ENCODE measurements at places on chromosomes 11 and 22.
A peak's percentile ranks its signal among the peaks of the same experiment; 100 is the strongest.

GRCh38 chr11:60711276-60711675 lies 11.9 kb downstream of the MS4A8 start:
- DNase-seq = no peak

GRCh38 chr11:8928205-8928604 lies 4.5 kb downstream of the C11orf16 start:
- no peak for DNase-seq

DNA sequence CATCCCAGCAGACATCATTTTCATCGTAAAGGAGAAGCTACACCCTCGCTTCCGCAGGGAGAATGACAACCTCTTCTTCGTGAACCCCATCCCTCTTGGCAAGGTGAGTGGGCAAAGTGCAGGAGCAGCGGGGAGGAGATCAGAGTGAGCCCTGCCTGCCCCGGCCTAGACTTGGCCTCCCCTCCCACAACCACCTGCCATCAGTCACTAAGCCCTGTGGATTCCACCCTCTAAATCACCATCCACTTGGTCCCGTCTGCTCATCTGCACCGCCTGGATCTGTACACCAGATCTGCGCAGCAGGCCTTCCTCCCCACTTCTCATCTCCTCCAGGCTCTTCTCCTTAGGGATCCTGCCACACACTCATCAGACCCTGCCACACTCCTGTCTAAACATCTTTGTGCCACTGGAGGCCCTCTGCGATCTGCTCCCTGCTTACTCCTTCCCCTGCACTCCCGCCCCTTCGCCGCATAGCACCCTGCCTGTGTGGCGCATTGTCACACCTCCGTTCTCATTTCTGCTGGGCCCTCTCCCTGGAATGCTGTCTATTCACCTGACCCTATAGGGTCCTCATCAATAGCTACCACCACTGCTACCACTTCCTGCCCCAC lies 14.2 kb downstream of the UCP2 start:
- no peak for DNase-seq

GRCh38 chr11:61814958-61815789 lies 1.6 kb downstream of the FADS1 start:
- DNase-seq = peak; percentile 77

GRCh38 chr11:76453248-76453647 lies 8.4 kb downstream of the EMSY start:
- no peak for DNase-seq

DNA sequence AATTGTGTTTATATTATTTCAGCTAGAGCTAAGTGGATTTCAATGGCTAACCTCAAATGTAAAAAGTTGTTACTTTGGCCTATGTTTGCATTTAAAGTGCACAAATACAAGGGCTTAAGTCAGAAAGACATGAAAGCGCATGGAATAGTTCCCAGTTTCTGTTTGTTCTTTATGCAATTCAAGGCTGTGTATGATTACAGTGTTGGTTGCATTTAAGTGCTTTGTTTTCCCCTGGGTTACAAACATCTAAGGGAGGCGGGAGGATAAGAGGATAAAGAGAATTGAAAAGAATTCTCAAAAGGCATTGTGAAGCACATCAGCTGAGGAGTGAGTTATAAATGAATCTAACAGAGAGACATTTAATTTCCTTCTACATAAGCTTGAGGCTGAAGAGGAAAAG lies 453.4 kb downstream of the NTM start:
- no peak for DNase-seq

DNA sequence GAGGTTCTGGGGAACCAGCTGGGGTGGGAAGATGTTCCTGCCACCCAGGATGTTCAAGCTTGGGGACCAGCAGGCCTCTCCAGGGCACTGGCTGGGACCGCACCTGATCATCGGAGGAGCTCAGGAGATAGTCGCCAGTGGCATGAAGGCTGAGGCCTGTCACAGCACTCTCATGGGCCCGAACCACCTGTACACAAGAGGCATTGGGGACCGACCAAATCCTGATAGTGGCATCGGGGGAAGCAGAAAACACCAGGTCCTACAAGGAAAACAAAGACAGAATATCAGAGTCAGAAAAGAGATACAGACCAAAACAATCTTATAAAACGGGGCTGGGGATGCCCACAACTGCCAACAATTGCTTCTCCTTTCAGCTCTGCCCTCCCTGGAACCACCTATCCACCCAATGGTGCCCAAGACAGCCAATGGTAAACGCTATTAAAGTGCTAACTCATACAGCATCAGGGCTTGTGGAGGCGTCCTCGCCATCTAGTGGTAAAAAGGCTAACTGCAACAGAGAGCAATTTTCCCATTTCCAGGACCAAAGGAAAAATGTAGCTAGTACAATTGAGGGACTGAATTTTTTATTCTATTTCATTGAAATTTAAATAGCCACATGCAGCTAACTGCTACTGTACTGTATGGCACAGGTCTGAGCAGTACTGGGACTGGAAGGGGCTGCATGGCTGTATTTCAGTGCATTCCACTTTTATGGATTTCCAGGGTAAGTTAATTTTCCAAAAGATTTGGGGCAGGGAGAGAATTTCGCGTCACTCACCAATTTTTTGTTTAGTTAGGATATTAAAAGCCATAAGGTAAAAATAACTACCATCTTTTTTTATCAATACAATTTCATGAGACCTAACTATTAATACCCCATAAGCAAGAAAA lies 7.1 kb downstream of the PRPF19 start:
- no peak for DNase-seq

GRCh38 chr11:18392434-18393321 lies 1.7 kb upstream of the LDHA start:
- DNase-seq = no peak

DNA sequence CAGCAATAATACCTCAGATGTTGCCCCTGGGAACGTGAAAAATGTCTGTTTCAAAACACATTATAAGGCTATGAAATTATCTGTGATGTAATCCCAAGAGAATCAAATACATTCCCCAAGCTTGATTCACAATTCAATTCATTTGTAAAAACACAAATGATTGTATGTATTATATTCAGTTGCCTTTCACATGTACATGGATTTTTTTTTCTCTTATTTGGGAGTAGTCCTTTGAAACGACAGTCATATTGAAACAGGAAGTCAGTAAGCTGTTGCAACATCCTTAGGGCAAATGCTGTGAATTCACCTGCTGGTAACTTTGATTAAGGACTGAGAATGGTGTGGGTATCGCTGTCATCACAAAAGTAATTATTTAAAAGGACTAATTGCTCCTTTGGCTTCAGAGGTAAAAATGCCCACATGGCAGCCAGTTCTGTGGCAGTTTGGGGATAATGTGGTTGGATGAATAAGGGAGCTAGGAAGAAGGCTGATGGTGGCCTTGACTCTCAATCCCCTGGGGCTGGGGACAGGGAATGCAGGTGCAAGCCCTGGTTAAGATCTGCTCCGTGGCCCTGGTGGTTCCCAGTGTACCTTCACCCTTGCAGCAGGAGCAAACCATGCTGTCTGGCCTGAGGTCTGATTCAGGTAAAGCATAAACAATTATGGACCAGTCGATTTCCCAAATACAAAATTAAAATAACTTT lies 13.2 kb downstream of the EHF start:
- DNase-seq = no peak

GRCh38 chr11:75341612-75342011 lies 9.8 kb downstream of the ARRB1 start:
- no peak for DNase-seq

DNA sequence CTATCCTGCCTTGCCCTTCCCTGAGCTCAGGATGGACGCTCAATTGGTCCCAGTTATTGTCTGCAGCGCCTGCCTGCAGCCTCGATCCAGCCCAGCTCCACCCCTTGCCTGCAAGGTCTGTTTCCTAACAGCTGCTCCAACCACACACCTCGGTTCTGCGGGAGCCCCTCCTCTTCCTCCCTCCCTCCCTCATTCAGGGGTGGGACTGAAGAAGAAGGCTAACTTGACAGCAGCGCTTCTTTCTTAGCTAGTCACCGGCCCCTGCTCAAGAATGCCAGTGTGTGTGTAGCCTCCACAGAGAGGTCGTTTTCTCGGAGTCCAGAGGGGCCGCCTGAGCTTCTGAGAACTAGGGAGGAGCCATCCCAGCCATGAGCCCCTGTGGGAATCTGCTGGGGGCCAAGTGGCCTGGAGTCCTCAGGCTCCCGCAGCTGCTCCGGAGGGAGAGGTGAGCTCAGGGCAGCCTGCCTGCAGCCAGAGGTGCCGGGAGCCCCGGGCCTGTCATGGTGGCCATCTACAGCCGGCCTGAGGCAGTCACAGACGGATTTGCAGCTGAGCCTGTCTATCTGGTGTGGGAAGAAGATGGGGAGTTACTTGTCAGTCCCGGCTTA lies 36.1 kb downstream of the LIMK2 start:
- DNase-seq = peak; percentile 76

GRCh38 chr11:73011126-73011817 lies 130.8 kb downstream of the FCHSD2 start:
- no peak for DNase-seq

GRCh38 chr22:23063539-23064380 lies 6.6 kb upstream of the GNAZ start:
- DNase-seq = no peak

DNA sequence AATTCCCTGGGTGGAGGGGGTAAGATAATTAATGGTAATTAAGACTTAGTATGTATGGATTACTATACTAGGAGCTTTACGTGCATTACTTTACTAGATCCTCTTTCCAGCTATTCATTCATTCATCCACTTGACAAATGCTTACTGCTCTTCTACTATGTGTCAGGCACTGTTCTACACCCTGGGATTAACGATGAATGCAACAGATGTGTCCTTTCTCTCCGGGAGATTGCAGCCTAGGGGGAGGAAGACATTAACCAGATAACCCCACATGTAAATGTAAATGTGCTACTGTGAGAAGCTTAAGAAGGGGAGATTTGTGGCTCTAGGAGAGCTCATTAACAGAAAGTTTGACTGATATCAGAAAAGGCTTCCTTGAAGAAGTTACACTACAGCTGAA lies 1.7 kb downstream of the ANKK1 start:
- DNase-seq = no peak

GRCh38 chr11:46130286-46130940 lies 9.2 kb upstream of the PHF21A start:
- no peak for DNase-seq

DNA sequence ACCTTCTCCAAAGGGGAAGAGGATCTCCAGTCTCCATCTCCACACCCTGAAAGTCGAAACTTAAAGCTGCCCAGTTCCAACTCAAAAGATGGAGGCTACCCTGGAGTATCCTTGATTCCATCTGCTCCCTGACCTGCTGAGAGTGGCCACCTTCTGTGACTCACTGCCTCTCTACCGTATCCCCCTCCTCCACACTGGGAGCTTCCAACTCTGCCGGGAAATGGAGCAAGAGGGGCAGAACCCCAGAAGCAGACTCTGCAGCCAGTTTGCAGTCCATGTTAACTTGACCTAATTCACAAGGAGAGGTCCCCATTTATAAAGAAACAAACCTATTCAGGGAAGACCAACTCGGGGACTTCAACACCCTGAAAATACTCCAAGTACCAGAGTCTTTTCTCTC lies 22.0 kb upstream of the IRAG1 start:
- DNase-seq = no peak

DNA sequence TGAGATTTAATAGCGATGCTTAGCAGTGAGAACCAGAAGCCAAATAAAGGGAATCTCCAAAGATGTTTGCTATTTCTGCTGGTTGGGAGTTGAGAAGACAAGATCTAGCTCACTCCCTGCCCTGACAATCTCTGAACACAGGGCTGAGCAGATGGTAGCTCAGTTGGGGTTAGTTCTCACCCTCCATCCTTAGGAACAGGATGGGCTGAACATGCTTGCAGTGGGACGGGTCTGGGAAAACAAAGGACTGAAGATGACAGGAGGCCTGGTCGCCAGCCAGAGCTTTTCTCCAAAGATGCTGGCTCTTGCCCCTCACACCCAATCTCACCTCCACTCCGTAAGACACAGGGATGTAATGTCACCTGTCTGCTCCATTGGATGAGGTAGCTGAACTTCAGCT lies 72.7 kb downstream of the SC5D start:
- DNase-seq = no peak

DNA sequence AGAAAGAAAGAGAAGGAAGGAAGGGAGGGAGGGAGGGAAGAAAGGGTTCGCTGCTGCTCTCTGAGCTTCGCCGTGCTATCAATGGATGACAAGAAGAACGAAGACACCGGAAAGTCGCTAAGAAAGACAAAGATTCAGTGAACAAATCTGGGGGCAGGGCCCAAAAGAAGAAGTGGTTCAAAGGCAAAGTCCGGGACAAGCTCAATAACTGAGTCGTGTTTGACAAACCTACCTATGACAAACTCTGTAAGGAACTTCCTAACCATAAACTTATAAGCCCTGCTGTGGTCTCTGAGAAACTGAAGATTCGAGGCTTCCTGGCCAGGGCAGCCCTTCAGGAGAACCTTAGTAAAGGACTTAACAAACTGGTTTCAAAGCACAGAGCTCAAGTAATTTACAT lies 2.9 kb upstream of the TTLL1 start:
- DNase-seq = no peak

- no peak for DNase-seq
Measured at GRCh38 chr11:84234011-84234410, 947.8 kb upstream of the CCDC90B start.

GRCh38 chr22:43050995-43051394 lies 36.0 kb upstream of the PACSIN2 start:
- no peak for DNase-seq

DNA sequence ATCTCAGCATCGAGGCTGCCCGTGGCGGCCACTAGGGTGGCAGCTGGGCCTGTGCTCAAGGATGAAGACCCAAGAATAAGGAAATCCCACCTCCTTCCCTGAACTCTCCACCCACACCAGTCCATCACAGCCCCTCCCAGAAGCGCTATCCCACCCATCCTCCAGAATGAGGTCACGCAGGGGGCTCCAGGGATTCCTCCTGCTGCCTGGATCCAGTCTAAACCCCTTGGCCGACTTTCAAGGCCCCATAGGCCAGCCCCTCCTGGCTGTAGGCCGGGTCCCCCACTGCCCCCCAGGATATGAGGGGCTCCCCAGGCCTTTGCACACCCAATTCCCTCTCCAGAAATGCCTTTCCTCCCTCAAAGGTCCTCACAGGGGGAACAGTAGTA lies 19.0 kb upstream of the SCGB1A1 start:
- DNase-seq = no peak

GRCh38 chr11:111665777-111666176 lies 63.5 kb downstream of the SIK2 start:
- no peak for DNase-seq

- DNase-seq = no peak
Measured at GRCh38 chr11:20099527-20099926, 60.7 kb downstream of the DBX1 start.

DNA sequence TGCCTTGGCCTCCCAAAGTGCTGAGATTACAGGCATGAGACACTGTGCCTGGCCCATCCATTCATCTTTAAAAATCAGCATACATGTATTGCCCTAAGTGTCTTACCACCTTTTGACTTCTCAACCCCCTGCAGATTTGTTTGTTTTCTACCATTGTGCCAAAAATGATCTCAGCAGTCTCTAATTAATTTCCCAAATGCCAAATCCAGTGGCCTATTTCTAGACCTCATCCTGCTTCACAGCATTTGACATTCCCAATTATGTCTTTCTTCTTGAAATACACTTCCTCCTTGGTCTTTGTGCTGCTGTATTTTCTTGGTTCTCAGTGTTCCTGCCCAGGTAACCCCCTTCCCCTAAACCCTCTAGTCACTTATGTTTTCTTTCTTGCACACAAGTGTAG lies 46.0 kb upstream of the GRAMD1B start:
- DNase-seq = no peak

- DNase-seq = no peak
Measured at GRCh38 chr22:33418484-33418883, 360.3 kb upstream of the SYN3 start.

- no peak for DNase-seq
Measured at GRCh38 chr22:29860006-29860766, 22.1 kb upstream of the ASCC2 start.

- no peak for DNase-seq
Measured at GRCh38 chr11:78381865-78382264, 35.8 kb downstream of the GAB2 start.

Data from mesothelial cell of epicardium (in vitro differentiated cells).